GM13976 (cell line): ENCODE measurements at places on chromosomes 12 and 14.

GRCh38 chr12:90280033-90280432 lies 571.4 kb upstream of the ATP2B1 start:
- no peak for DNase-seq

- no peak for DNase-seq
These were observed 113.3 kb downstream of the PRKD1 start for GRCh38 chr14:29814156-29815015.

GRCh38 chr14:97604731-97605130 lies 807.5 kb downstream of the VRK1 start:
- no peak for DNase-seq

- no peak for DNase-seq
These were observed 4.4 kb downstream of the ITGA7 start for GRCh38 chr12:55703288-55703687.

GRCh38 chr14:105091054-105091516 lies 25.9 kb upstream of the GPR132 start:
- peak; percentile 32 for DNase-seq

DNA sequence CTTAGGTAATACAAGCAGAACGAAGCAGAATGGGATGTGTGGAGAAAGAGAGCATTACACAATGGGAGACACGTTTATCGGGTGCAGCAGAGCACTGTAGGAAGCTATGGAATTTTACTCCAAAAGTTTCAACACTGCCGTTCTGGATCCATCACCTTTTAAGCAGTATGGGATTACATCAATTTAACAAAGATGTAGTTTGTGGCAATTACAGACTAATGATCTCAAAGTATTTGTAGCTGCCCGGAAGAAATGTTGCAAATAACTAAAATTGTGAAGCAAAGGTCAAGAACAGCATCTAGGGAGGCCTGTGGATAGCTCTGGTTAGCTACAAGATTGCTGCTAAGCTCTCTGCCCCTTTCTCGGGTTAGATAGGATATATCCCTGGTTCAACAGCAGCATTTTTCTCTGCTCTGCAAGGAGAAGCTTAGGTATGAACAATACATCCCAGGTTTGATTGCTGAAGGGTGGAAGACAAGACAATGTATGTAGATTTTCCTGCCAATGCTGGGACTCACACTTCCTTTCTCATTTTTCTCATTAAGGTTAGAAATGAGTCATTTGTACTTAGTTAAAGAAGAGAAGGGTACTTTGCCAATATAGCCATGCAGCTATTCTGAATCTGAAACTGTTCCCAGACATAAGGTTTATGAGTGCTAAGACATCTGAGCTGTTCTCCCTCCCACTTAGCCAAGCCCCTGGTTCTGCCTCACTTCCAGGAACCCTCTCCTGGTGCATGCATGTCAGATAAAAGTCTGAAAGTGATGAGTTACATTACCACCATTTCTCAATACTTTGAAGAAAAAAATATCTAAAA lies 75.0 kb upstream of the HIF1A start:
- no peak for DNase-seq

GRCh38 chr12:65653946-65654629 lies 170.2 kb upstream of the HMGA2 start:
- DNase-seq: no peak

DNA sequence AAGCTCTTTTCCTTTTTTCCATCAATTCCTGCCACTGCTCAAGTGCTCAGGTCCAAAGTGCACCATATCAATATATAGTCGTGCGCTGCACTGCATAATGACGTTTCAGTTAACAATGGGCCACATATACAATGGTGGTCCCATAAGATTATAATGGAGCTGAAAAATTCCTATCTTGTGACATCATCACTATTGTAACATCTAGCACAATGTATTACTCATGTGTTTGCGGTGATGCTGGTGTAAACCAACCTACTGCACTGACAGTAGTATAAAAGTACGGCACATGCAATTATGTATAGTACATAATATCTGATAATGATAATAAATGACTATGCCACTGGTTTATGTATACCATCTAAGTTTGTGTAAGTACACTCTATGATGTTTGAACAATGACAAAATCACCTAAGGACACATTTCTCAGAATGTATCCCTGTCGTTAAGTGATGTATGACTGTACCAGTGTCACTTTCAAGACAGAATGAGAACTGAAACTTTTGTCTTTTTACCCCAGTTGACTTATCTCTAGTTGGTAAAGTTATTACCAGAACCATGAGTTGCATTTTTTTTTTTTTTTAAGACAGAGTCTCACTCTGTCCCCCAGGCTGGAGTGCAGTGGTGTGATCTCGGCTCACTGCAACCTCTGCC lies 53.7 kb upstream of the INSM2 start:
- DNase-seq: peak; percentile 17

- no peak for DNase-seq
These were observed 845 bp upstream of the COCH start for GRCh38 chr14:30873308-30874119.

- no peak for DNase-seq
These were observed 11.0 kb upstream of the SRP54 start for GRCh38 chr14:34971801-34972200.

DNA sequence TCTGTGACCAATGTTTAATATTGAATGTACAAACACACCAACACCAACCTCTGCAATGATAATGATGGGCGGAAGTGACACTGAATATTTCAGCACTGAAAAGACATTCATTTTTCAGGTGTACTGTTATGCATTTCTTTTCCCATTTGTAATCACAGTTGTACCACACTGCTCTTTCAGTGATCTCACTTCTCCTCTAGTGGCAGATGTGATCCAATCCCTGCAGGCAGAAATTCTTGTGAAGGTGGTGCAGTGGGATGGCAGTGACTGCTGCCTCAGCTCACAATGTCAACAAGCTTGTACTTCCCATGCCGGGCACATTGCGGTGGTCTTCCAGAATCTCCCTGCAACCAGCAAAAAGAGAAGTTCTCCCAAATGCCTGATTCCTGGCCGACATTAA lies 23.0 kb upstream of the ERGIC2 start:
- DNase-seq: no peak

- DNase-seq: no peak
These were observed 373.4 kb downstream of the TMEM121 start for GRCh38 chr14:105899657-105900397.

DNA sequence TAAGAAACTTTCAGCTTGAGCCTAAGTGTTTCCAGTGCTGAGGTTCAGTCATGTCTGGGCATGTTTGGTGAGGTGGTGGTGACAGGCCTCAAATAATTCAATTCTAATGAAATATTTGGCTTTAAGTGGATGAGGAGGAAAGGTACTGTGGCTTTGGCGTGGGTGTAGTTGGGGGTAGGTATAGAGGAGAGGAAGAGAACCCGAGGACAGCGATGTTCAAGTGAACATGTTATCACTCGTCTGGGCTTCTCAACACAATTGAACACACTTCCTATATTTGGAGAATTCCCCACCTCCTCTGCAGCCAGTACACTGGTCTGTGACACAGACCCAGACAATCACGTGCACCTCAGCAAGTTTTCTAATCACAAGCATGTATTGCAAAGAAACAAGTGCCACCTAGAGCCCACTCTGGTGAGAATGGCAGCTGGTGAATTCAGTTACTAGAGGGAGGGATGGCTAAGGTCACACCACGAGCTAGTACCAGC lies 53.0 kb downstream of the IFNG-AS1 start:
- peak; percentile 47 for DNase-seq

DNA sequence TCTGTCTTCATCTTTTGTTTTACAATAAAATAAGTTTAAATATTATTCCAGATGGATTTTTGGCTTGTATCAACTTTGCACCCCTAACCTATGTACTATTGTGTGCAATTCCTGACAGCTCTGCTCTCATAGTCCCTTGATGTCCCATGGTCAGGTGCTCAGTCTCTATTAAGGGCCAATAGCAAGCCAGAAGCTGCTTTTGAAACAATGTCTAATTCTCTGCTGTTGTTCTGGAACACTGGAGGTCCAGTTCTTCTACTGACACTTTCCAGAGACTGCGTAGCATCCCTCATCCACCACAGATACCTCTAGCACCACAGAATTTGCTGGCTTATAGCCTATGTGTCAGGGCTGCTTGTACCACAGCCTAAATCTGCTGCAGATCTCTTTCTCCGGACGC lies 74.6 kb downstream of the BRMS1L start:
- no peak for DNase-seq

DNA sequence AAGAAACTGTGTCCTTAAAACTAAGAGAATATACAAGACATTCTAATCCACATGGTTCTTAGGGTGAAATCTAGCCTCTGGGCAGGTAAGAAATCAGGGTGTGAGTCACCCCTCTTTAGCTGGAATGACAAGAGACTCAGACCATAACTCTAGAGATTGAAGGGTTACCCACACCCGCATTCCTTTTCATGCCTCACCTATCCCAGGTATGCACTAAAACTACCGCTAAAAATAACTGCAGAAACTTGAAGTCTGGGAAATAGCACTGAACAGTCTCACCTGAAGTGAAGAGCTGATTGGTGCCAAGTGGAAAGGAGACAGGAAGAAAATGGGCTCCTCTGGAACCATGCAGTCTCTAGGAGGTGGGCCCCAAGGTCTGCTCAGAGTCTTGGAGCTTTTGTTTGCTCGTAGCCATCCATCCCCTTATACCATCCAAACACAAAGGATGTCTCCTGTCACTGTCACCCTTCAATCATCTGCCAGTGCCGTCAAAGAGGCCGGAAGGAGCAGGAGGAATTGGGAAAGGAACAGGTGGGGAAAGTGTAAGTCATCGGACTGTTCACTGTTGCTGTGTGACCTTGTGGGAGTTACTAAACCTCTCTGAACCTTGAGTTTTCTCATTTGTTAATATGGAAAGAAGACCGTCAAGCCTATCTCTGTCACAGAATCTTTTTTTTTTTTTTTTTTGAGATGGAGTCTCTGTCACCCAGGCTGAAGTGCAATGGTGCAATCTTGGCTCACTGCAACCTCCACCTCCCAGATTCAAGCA lies 22.4 kb downstream of the DDX47 start:
- no peak for DNase-seq

GRCh38 chr14:91929700-91930099 lies 17.8 kb downstream of the FBLN5 start:
- no peak for DNase-seq

- DNase-seq: no peak
These were observed 58.1 kb downstream of the KCTD10 start for GRCh38 chr12:109418848-109419480.

DNA sequence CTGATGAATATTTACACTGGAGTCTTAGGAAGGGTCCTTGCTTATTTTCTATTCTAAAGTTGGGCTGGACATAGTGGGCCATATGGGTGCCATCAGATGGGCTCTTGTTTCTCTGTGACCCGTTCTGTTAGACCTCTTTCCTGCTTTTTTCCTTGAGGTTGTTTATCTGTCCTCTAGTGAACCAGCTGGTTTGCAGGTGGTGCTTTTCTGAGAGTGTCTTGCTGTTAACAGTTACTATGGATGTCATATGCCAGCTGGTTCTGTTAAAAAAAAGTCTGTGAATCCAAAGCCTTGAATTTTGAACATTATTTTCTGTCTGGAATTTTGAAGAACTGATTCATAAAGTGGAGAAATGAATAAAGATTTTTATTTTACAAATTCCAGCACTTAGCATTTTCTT lies 29.2 kb downstream of the ZC3H14 start:
- DNase-seq: no peak

DNA sequence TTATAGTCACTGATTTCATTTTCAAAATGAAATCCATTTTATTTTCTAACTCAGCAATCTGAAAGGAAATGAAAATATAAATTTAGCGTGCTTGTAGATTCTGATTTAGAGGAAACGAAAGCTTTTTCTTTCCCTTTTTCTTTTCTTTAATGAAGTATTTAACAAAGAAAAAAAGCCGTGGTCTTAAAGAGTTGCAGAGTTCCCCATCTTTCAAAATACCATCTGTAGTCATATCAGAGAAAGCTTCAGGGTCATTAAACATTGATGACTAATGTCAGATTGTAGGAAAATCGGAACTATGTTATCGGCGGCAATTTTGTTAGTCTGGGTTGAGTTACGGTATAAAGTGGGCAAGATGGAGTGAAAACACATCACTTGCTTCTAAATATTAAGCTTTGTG lies 32.3 kb downstream of the DRAM1 start:
- DNase-seq: no peak

DNA sequence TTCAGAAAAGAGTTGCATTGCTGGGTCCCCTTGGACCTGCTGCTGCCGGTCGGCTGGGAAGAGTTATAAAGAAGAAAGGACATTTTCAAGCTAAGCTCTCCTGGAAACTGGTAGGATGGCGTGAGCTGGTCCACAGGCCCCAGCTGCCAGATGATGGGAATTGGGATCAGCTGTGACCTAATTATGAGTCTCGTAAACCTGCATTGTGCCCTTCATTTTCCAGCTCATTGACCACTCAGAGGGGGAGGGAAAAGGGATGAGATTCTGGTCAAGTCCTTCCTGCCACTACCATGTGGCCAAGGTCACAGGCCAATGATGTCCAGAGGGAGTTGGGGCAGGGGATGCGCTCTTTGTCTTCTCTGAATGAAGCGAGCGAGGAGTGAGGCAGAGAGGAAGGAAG lies 320.9 kb downstream of the NRXN3 start:
- DNase-seq: no peak

DNA sequence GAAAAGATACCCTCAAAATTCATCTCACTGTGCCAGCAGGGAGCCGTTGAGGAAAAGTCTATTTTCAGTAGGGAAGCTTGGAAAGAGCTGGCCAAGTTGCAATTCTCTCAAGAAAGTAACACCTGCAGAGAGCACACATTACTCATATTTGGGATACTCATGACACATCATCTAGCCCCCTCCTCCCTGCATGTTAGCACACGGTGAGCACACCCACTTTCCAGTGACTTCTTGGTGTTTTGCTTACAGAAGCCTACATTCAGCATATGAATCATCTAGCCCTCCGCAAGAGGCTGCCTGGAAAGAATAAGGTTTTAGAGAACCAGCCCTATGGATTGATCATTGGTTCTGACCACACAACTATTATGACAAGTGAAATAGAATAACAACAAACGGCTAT lies 124.5 kb downstream of the PTPRO start:
- no peak for DNase-seq

GRCh38 chr12:96471368-96472050 lies 17.9 kb upstream of the CFAP54 start:
- DNase-seq: no peak

- no peak for DNase-seq
These were observed 308.0 kb downstream of the PPFIA2 start for GRCh38 chr12:81450920-81451739.

GRCh38 chr12:42090899-42091298 lies 53.8 kb downstream of the GXYLT1 start:
- DNase-seq: no peak

- DNase-seq: no peak
These were observed 1.8 kb upstream of the PHLDA1 start for GRCh38 chr12:76033081-76034011.

DNA sequence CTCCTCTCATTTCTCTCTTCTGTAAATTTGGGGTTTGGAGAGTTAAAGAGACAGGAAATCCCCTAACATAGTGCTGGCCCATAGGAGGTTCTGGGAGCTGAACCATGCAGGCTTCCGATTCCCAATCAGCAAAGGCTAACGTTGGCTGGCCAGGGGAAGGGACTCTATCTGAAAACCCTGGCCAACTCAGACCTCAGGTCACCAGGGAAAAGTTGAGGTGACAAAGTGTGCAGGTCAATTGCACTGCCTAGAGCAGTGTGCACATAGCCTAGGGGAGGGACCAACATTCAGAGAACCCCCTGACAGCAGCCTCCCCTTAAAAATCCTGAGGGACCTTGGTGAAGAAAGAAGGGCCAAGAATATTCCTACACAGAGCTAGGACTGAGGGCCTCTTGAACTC lies 38.9 kb downstream of the TTC7B start:
- no peak for DNase-seq

- DNase-seq: peak; percentile 38
These were observed 363 bp upstream of the LMO3 start for GRCh38 chr12:16606201-16606849.
